ENCODE measurements at places on chromosomes 2 and 18.

GRCh38 chr2:102492006-102492405 lies 19.0 kb downstream of the SLC9A4 start:
- no peak for DNase-seq

- no peak for DNase-seq
These were observed 5.2 kb downstream of the DYSF start for GRCh38 chr2:71458413-71459083.

DNA sequence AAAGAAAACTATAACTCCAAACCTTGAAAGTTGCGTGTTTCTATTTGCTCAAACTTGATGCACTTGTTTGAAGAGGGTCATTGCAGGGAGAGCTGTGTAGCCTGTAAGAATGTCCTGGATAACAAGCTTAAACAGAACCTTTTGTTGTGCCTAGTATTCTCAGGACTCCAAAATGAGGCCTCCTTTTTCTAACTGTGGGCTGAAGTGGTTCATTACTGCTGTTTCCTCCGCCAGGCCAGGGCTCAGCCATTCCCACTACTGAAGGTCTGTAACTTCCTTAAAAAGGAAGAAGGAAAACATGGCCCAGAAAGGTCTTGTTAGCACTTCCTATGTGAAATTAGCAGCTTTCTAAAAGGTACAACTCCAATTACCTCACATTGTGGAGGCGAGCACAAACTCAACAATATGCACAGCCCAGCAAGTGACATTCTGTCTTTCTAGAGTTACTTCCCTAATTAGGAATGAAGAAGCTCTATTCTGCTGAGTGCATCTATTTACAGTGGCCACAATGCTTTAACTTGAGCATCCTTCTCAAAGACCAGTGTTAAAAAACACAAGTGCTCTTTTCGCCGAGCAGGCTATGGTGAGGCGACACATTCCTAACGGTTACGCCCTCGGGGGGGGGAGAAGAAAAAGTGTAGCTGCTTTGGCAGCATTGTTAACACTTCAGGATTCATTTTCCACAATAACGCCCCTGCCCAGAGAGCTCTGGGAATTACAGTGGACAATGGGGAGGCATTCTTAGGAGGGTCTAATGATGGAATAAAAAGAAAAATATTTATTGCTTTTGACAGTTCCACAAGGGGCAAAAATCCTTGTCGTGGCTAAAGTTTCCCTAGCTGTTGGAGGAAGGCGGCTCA lies 136.9 kb upstream of the SIX3 start:
- DNase-seq, result no peak

- DNase-seq, result no peak
These were observed 107.2 kb downstream of the SCG2 start for GRCh38 chr2:223494942-223495341.

DNA sequence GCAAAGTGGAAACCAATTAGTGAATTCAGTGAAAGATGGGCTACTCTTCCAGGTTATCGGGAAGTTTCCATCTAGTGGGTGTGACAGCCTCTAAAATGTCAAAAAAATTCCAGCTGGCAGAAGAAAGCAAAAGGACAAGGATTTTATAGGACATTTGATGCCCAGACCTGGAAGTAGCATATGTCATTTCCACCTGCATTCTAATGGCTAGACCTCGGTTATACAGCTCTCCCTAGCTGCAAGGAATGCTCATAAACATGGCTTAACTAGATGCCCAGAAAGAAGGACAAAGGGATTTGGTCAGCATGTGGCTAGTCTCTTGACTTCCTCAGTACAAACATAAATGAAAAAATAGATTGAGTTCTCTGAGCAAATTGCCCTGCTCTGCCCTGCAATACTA lies 215.4 kb downstream of the NYAP2 start:
- no peak for DNase-seq

GRCh38 chr2:105518897-105519296 lies 120.0 kb upstream of the FHL2 start:
- DNase-seq, result no peak

- DNase-seq, result no peak
These were observed 1.1 kb downstream of the HNRNPLL start for GRCh38 chr2:38601463-38602135.

GRCh38 chr2:207469451-207469850 lies 60.3 kb upstream of the CREB1 start:
- DNase-seq, result no peak

DNA sequence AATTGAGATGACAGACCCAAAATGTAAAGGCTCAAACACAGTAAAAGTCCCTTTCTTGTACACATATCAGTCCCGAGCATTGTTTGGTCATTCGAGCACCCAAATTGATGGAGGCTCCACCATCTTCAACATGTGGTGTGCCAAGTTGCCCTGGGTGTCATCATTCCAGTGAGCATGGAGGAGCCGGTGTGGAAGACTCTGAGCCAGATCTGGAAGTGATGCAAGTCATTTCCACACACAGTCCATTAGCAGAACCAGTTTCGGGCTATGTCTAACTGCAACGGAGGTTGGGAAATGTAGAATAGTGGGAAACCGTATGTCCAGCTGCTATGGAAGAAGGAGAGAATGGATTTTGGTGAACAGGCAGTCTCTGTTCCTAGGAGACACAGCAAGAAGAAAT lies 40.9 kb upstream of the BZW1 start:
- DNase-seq, result no peak

GRCh38 chr2:159938395-159938794 lies 124.0 kb downstream of the PLA2R1 start:
- DNase-seq, result no peak

DNA sequence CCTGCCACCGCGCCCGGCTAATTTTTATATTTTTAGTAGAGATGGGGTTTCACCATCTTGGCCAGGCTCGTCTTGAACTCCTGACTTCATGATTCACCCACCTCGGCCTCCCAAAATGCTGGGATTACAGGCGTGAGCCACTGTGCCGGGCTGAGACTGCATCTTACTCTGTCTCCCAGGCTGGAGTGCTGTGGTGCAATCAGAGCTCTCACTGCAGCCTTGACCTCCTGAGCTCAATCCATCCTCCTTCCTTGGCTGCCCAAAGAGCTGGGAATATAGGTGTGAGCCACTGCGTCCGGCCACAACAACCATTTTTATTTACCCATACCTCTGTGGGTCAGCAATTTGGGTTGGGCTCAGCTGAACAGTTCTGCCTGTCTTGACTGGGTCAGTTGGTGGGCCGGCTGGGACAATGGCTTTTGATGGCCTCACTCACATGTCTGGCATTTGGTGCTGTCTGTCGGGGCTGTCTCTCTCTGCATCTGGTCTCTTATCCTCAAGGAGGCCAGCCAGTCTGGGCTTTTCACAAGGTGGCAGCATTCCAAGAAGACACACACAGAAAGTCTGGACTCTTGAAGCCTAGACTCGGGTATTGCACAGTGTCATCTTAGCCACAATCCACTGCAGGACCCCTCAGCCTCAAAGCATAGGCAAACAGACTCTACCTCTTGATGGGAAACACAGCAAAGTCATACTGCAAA lies 116.8 kb upstream of the GATA6 start:
- no peak for DNase-seq

DNA sequence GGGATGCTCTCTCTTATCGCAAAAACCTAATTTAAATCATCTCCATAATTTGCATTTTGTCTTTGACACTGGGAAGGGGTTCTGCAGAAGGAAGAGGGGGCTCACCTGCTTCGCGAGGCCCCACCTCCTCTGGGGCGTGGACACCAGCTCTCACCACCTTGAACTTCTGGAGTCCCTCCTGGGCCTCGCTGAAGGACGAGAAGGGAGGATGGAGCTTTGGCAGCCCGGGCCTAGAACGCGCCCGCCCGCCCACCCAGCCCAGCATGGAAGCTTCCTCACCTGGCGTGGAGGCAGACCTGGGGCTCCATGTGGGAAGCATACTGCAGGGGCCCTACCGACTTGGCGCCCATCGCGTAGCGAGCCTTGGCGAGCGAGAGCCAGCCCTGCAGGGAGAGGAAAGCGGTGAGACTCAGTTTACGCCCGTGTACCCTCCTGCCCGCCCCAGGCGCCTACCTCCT lies 1.1 kb upstream of the IMP4 start:
- no peak for DNase-seq

DNA sequence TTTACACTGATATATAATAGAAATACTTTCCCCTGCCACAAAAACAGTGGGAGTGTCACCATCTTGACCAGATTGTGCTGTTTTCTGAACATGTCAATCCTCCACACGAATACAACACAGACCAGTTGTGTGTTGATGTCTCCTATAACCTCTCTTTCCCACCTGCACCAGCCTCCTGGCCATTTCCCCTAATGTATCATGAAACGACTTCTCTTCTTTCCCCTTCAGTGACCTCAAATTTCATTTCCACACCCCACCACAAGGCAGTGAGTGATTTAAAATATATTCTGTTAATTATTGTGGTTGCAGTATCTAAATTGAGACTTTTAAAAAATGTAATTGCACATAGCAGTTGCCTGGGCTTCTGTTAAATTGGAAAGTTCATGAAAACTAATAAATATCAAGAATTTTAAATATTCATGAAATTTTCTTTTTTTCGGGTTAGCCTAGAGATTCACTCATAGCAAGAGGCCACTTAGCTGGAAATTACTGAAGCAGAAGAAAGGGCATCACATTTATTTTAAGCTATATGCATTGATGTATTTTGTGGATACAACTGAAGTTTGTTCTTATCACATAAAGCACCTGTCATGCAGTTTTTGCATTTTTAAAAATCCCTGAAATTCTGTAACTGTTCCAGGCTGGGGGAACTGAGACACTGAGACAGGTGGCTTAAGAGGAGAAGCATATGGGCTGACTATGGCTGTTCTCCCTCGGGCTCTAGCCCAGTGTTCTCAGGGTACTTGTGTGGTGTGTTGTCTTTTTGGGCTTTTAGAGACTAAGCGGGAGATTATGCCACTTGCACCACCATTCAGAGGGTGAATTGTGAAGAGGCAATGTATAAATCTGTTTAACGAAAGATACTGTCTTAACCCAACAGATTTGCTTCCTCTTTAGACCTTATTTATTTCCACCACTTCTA lies 15.9 kb downstream of the FAM171B start:
- DNase-seq, result no peak

DNA sequence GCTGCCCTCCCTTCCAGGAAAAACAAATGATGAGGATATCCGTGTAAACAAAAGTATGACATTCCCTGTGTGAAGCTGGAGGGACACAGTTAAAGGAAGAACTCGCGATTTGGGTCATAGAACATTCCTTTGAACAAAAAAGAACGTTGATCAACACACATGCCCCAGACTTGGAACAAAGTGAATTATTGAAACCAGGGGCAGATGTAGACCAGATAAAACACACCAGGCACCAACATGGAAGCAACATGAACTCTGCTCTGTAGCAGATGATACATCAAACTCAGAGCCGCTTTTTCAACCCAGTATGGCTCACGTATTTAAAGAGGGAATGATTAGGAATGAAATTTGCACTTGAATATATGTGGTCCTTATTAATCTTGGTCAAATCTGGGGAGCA lies 206.5 kb downstream of the TMEM182 start:
- DNase-seq, result no peak

GRCh38 chr2:100831831-100832230 lies 11.9 kb downstream of the NPAS2 start:
- DNase-seq, result no peak

GRCh38 chr2:215022418-215022817 lies 116.0 kb downstream of the ABCA12 start:
- no peak for DNase-seq

DNA sequence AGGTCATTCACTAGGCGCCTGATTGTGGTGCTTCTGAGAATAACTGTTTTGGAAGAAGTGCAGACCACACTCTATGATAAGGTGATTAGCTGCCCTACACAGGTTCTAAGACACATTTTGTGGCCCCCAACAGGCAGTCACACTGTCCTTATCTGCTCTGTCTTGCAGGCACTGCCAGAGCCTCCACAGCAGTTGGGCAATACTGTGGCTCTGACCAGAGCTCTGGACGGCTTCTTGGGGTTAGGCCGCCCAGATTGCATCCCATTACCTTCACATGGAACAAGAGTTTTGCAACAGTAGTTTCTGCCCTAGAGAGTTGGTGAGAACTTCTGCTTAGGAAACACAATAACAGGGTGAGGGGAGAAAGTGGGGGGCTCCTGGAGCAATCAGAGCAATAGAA lies 22.7 kb downstream of the RUFY4 start:
- no peak for DNase-seq

DNA sequence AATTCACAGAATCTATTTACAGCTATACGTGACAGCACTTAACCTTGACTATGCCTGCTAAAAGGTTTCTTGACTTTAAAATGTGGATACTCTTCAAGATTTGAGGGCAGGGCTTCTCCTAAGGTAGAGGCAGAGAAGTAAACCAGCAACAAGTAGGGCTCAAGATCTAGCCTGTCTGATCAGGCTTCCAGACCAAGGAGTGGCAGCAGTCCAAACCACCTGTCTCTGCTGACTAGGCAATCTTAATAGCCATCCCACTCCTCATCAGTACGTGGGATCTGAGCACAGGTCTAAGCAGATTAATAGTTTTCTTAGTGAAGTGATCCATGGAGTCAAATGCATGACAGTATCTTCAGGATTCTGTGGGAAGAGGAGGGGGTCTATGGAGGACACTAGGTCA lies 100.4 kb downstream of the GPD2 start:
- DNase-seq, result no peak

- DNase-seq, result no peak
These were observed 45.4 kb upstream of the APCDD1 start for GRCh38 chr18:10409041-10409440.

DNA sequence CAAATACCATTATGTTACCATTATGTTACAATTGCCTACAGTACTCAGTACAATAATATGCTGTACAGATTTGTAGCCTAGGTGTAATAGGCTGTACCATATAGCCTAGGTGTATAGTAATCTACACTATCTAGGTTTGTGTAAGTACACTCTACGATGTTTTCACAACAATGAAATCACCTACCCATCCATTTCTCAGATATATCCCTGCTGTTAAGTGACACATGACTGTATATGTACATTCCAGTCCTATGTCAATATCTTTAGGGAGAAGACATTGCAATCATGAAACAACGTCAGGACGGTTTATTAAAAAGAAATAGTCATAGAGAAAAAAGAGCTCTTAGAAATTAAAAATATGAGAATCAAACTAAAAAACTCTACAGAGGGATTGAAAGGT lies 119.0 kb upstream of the CDC42EP3 start:
- no peak for DNase-seq

GRCh38 chr18:39375066-39375465 lies 1809.5 kb upstream of the CELF4 start:
- no peak for DNase-seq

- DNase-seq, result no peak
These were observed 23.6 kb upstream of the NEB start for GRCh38 chr2:151757861-151758260.

DNA sequence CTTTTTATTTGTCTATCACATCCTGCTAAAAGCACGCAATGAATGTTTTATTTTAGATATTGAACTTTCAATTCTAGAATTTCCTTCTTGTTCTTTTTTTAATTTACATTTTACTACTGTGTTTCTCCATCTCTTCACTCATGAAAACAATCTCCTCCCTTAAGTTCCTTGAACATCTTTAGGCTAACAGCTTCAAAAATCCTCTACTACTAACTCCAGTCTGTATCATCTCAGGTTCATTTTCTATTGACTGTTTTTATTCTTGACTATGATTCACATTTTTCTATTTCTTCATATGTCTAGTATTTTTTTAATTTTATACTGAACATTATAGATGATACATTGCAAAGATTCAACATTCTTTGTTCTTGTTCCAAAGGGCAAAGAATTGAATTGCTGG lies 79.2 kb upstream of the NCK2 start:
- DNase-seq, result no peak

GRCh38 chr2:29349316-29350030 lies 234.3 kb downstream of the CLIP4 start:
- DNase-seq, result no peak
